Stimulated activated memory B cell treated with anti-CD40 and anti-IgM and Interleukin-4, amounts not matched to agents 10 μg/mL and 1 μg/mL and 100 μg/mL, for 72 hours (primary cell): ENCODE measurements at places on chromosomes 4 and X.

DNA sequence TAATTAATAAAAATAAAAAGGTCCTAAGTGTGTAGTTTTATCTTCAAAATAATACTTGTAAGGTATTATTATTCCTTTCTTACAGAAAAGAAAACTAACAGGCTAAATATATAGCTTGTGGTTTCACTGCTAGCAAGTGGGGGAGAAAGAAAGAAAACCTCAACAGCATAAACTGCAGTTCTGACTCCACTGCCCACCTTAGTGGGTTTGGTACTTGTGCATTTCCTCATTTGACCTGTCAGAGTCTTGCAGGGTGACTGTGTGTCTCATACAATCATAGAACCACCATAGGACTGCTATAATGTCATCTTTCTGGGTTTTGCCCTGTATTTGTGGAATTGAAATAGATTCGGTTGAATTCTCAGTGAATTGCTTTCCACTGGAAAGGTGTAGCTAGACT, 94.7 kb upstream of the PUDP start:
- no peak for ATAC-seq

- no peak for ATAC-seq
These were observed 294.0 kb downstream of the CAMK2D start for GRCh38 chr4:113467581-113467980.

DNA sequence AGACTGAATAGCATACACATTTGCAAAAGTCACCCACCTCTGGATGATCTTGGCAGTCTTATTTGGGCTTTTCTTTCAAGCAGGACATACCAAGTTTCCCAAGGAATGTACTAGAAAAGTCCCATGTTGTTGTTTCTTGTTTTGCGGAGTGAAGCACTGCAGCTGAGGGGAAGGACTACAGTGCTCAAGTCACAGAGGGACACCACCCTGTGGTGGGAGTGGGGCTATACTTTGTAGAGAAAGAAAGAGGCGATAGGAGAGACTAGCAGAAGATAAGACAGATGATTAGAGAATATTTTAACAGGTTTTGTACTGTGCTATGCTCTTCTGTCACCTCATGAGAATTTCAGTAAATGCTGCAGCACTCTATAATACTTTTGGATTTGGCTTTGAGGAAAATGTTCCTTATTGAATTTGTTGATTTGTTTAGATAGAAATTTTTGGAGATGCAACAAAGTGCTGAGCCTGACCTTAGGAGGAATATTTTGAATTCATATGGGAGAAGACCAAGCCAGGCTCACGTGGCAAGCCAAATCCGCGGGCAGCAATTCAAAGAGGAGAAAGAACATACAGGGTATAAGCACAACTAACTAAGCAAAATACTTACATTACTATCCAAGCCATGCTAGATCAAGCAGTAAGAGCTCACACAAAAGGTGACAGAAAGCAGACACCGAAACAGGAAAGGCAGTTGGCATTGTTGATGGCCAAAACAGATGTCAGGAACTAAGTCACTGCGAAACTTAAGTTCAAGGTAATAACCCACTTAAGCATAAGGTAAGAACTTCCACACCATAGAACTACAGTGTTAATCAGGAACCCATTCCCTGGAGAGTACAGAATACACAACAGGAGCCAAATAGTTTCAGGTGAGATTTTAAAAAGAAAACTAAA, 280.3 kb upstream of the INTU start:
- no peak for ATAC-seq

DNA sequence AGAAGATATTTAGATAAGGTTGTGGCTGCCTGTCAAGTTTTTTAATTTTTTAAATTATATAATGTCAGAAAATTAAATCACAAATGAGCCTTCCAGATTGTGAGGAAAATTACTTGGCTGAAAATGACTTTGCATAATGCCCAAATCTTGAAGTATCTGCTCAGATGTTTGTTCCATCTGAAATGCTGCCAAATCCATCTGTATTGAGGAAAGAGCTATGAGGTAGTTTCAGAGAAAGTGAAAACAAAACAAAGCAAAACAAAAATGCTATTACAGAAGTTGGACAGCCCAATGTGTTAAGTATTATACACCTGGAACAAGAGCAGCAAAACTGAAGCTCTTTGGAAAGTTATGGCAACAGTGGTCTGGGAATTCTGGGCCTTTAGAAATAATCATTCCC, 23.3 kb upstream of the GUCY1B1 start:
- ATAC-seq, result no peak

GRCh38 chr4:73258686-73259570, at the start of gene ANKRD17:
Gene ANKRD17, minus strand, starts transcription at chr4:73258798. Its CDS starts 130 bp downstream, at chr4:73258668.
- ATAC-seq, result peak; percentile 90

- no peak for ATAC-seq
These were observed 13.4 kb downstream of the EDA2R start for GRCh38 chrX:66625525-66625924.

DNA sequence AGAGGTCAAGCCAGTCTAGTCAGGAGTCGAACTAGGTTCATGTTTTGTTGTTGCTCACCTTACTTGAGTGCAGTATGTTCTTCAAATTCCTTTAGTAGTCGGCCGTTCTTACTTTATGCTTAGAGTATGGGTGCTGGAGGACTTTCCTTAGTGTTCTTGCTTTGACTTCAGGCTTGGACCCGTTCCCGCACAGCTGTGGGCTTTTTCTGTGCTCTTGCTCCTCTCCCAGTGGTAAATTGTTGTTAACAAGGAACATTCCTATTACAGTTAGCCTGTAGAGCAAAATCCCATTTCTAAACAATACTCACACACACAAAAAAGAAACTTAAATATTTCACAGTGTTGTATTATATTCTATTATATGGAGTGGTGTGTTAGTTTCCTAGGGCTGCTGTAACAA, 113.5 kb downstream of the RAP1GDS1 start:
- no peak for ATAC-seq

DNA sequence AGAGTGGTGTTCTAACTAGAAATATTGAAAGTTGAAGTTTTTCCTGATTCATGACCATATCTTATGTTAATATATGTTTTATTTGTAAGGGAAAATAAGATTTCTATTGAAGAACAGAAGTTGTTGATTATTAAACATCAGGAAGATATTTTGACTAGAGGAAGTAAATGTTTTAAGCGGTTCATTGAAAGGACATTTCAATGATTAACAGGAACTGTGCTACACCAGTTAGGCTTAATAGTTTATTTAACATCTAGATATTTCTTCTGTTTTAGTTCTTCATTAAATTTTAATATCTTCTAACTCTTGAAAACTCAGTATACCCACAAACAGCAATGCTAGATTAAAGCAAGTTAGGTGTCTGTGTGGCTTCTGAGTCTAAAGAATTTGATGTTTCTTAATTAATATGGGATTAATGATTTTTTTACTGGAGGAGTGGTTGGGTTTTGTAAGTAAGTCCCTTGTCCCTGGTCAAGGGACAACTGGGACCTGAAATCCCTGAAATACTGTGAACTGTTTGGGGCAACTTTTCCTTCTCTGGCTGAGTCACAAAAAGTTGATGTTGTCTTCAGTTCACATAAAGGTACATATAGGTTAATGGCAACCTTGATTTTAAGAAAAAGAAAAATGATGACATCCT, 42.9 kb upstream of the CYP4V2 start:
- no peak for ATAC-seq

- ATAC-seq, result no peak
These were observed 41.0 kb downstream of the LDB2 start for GRCh38 chr4:16857425-16857824.

DNA sequence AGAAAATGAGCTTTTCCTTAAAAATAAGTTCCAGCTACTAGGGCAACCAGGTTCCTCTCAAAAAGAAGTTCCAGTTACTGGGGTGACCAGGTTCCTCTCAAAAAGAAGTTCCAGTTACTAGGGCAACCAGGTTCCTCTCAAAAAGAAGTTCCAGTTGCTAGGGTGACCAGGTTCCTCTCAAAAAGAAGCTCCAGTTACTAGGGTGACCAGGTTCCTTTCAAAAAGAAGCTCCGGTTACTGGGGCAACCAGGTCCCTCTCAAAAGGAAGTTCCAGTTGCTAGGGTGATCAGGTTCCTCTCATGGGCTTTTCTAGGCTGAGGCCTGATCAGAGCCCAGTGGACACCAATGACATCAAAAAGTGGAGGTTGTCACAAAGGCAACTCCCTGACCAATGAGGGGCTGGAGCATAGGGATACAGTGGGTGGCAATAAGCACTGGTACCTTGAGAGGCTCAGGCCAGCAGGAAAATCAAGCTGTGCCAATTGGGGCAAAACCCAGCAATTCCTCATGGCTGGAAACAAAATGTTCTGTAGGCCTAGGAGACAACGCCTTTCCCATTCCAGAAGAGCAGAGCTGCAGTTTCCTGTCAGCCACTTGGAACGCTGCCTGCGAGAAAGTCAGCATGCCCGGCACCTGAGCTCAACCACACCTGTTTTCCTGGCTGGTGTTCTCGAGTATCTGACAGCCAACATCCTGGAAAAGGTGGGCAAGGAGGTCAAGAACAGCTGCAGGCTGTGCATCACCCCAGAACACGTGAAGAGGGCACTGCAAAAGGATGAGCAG, 12.3 kb upstream of the SYTL5 start:
- ATAC-seq, result peak; percentile 73

DNA sequence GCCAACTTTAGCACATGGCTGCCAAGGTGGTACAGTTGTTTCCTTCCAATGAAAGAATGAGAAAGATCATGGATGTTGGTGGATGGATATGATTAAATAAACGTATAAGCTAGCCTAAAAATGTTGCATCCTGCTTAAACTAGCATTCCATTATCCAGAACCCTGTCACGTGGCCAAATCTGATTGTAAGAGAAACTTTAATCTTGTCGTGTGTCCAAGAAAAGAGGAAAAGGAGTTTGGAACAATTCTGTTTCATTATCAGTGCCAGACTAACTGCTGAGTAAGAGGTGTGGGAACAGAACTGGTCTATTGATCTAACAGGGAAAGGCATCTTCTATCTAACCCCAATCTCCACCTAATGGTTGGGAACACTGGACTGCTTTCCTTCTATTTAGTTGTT, 325.2 kb upstream of the BMP3 start:
- no peak for ATAC-seq

GRCh38 chr4:41887821-41888686, 47.2 kb upstream of the TMEM33 start:
- ATAC-seq, result no peak
